ENCODE measurements at places on chromosomes 3 and 15.

DNA sequence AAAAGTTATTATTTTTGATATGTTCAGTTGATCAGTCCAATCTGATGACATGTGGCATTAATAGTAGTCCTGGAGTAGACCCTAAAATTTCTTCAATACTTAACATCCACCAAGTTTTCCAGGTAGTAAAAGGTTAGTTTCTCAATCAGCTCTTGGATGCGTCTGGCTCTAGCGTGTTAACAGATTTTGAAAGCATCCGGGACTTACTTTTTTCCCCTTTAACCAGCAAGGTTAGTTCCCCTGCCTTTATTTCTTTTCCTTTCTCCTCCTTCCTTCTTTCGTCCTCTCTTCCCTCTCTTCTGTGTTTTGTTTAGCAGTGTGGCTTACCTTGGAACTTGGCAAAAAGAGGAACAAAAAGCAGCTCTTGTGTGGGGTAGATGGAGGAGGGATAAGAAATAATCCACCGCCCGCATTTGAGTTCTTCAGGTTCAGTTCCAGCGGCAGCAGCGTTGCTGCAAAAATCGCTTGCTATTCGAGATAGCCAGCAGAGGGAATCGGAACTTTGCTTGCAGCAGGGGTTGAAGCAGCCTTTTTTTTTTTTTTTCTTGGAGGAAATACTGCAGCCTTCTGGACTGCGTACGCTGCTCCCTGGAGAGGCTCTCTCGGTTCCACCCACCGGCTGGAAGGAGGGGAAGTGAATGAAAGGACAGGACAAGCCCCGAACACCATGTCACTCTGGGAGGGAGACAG lies at the start of gene RBMS3:
RBMS3 (plus strand) TSS at position 668 of the 690 bp plus-strand sequence.
- no peak for DNase-seq

GRCh38 chr3:126573492-126574117 lies 14.9 kb upstream of the C3orf22 start:
- no peak for DNase-seq

DNA sequence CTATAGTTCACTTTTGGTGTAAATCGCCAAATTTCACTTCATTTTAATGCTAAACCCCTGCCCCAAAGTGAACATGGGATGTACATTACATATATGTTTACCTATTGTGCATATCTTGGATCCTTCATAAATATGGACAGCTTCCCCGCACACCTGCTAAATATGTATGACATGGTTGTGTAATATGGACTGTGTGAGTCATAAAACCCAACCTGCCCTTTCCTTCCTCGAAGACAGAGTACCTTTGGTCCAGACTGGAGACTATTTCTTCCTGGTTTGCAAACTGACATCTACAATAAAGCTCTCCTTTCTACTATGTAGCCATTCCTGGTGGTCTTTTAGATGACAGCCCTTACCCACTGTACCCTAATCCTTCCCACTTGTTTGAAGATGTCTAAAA lies 12.4 kb downstream of the ACTC1 start:
- DNase-seq = no peak

GRCh38 chr3:118098827-118099226 lies 935.8 kb downstream of the IGSF11 start:
- DNase-seq = no peak

- no peak for DNase-seq
These were observed 239.3 kb downstream of the VPS13C start for GRCh38 chr15:61820951-61821350.

- no peak for DNase-seq
These were observed 23.7 kb downstream of the CRYGS start for GRCh38 chr3:186520431-186520830.

GRCh38 chr15:99042892-99043291 lies 35.3 kb upstream of the PGPEP1L start:
- DNase-seq = no peak

DNA sequence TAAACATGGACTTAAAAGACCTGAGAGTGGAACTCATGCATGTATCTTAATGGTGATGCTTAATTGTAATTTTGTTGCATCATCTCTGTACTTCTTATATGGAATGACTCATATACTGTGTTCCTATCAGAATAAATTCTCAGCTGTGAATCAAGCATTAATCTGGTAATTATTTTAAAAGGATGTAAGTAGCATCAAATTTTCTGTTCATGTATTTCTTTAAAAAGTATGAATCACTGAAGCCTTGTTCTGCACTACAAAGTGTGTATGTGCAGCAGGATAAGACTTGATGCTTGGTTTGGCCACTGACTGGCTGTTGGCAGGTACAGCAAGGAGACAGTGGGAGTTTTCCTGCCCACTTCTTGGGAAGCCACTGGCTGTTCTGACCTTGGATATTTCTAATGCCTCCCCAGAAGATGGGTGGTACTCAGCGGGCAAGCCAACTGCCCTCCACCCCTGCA lies 123.9 kb downstream of the ANO10 start:
- DNase-seq = no peak

- DNase-seq = no peak
These were observed 7.1 kb upstream of the LARS2 start for GRCh38 chr3:45381168-45381852.

- no peak for DNase-seq
These were observed 614 bp upstream of the MINDY2 start for GRCh38 chr15:58770519-58770856.

- no peak for DNase-seq
These were observed 14.3 kb downstream of the ANP32A start for GRCh38 chr15:68806220-68807060.

DNA sequence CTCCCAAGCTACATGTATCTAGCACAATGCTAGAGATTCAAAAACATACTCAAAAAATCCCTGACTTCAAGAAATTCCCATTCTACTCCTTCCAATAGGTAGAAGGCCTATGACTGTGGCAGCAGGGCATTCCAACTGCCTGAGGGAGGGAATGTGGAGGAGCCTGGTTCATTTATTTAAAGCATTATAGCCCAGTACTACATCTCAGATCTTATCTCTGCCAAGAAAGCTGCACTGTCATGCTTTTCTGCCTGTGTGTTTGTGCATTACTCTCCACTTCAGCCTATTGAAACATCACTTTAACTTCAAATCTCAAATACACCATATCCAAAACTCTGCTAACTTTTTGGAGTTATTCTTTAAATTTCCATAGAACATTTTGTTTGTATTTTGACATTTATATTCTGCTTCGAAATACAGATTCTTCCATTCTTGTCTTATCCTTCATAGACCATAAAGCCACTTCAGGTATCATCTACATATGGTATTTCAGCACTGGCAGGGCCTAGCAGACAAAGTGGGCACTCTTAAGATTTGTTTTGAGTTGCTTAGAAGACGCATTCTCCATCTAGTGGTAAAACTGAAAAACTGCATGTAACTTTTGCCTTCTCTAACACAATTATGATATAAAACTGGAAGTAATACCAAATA lies 59.1 kb upstream of the NEDD4 start:
- DNase-seq = no peak

DNA sequence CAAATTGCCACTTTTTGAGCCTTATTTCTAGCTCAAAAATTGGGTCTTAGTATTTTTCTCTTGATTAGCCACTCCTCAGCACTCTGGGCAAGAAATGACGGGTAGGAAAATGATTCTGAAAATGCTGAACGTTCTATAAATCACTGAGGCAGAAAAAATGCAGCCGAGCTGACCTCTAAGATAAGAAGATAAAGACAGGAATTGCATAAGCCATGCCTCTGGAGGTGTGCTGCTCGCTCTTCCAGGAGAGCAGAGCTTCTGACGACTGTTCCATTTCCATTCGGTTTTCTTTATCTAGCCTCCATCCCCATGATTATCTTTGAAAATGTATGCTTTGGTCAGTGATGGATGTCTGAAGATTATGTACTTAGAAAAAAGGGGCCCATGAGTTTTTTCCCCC lies 558.8 kb upstream of the ADAMTS9 start:
- DNase-seq = no peak

GRCh38 chr3:126955004-126955790 lies 27.7 kb upstream of the PLXNA1 start:
- DNase-seq = no peak

GRCh38 chr3:152826476-152826875 lies 8.5 kb upstream of the P2RY1 start:
- no peak for DNase-seq

Data from stimulated activated CD8-positive, alpha-beta memory T cell treated with anti-CD3 and anti-CD28 coated beads, Interleukin-4, amount 100 ng/mL, for 4 hours (primary cell).